ENCODE measurements at places on chromosomes 3 and 15.

- DNase-seq = peak; percentile 68
These were observed 185.7 kb upstream of the THRB start for GRCh38 chr3:24680214-24680967.

- no peak for DNase-seq
These were observed 603.7 kb upstream of the CFAP20DC start for GRCh38 chr3:59653405-59654122.

GRCh38 chr3:173045770-173046382 lies 95.2 kb downstream of the SPATA16 start:
- peak; percentile 44 for DNase-seq

- DNase-seq = no peak
These were observed 578.8 kb downstream of the ROBO2 start for GRCh38 chr3:77618686-77619085.

GRCh38 chr15:78207641-78208340 lies 26.6 kb downstream of the ACSBG1 start:
- DNase-seq = no peak

DNA sequence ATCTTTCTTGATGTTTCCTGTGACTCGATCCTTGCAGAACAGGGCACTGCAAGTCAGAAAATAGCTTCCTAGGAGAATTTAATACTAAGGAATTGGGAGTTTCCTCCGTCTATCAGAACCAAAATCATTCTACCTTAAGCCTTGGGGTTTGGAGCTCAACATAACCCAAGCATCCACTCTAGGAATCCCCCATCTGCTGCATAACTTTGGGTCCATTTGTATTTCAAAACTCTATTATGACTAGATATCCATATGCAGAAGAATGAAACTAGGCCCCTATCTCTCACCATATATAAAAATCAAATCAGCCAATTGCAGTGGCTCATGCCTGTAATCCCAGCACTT lies 61.7 kb upstream of the AKAP13 start:
- DNase-seq = no peak

DNA sequence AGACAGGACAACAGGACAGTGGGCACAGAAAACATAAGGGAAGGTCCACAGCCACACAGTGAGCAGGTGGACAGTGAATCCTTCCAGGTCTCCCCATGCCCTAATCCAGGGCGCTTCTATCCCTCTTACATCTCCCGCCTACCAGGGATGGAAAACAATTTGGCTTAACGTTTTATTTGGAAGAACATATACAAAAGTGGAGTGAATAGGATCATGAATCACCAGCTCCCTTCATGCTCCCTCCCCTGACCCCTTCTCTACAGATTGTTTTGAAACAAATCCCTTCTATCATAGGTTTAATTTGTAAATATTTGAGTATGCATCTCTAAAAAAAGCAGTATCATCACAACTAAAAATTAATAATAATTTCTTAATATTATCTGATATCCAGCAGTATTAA lies 52.5 kb downstream of the CLDN11 start:
- no peak for DNase-seq

GRCh38 chr3:137013951-137014688 lies 56.3 kb downstream of the IL20RB start:
- peak; percentile 94 for DNase-seq

GRCh38 chr3:4426782-4427344 lies 40.2 kb downstream of the SUMF1 start:
- DNase-seq = peak; percentile 72

DNA sequence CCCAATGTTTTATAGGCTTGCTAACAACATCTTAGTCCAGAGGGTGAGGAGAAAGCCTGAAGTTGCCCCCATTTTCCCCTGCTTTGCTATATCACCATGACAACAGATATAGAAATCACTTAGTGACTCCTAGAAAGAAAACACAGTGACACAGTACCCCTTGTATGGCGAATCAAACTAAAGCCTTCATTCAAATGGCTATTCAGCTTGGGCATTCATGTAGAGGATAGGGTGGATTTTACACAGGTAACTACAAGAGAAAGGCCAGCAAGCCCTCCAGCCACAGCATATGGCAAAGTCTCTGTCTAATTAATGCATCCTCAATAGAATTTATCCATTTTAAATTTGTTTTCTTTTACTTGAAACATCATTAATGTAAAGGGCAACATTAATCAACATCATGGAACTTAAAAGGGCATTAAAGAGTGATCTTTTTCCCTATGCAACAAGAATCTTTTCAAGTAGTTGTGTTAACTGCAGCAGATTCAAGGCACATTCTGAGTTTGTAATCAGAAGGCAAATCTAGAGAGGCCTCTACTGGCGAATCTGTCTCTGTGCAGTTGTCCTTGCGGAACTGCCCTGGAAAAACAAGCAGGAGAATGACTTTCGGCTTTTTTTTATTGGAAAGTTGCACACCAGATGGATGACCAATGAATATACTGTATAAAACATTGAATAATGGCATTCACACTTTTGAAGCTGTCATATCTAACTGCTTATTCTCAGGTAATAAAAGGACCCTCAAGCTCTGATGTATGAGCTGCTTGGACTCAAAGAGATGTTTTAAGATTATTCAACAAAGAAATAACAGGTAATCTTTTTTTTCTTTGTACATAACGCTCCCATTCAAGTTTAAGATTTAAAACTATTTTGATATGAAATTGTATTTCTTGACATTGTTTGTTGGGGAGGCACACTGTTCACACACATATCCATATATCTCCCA lies 621.7 kb upstream of the AGTR1 start:
- DNase-seq = peak; percentile 82

DNA sequence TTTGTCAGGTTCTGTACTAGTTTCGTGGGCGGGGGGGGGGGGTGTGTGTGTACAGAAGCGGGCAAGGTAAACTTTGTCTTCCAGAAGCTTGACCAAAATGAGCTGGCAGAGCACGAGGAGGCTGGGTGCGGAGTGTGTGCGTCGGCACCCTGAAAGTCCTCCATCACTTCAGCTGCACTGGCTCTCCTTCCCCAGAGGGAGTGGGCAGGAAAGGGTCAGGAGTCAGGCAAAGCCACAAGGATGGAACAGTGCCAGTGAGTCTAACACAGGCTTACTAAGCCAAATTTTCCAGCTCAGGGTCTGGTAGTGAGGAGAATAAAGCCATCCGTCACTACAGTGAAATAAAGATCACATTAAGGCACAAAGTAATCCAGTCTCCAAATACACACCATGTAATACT lies 11.9 kb upstream of the SH3GL3 start:
- no peak for DNase-seq

DNA sequence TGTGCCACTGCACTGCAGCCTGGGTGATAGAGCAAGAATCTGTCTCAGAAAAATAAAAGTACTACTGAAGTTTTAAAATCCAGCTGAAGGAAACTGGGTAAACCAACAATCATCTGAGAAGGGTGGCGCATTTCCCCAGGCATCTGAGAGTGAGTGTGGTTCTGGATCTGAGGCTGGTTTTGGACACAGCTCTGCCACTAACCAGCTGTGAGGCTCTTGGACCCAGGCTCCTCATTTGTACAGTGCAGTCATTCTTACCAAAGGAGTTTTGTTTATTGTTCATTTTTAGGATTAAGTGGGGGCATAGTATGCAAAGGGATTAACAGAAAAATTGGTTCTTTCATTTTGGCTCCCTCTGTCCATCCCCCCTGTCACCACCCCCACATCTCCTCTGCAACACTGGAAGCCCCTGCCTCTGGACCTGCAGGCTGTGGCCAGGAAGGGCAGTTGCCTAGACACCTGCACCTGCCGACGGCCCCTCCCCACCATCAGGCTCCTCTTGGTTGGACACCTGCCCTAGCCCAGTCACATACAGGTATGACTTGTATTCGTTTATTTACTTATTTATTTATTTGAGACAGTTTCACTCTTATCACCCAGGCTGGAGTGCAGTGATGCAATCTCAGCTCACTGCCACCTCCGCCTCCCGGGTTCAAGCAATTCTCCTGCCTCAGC lies 8.8 kb downstream of the NUP210 start:
- DNase-seq = no peak

GRCh38 chr15:85580879-85581278 lies 200.5 kb downstream of the AKAP13 start:
- peak; percentile 65 for DNase-seq

- DNase-seq = no peak
These were observed 5.7 kb downstream of the ATP13A3 start for GRCh38 chr3:194481103-194481502.

- peak; percentile 48 for DNase-seq
These were observed 205.5 kb downstream of the STAG1 start for GRCh38 chr3:136546720-136547119.

GRCh38 chr3:158086361-158086760 lies 19.9 kb downstream of the SHOX2 start:
- no peak for DNase-seq

DNA sequence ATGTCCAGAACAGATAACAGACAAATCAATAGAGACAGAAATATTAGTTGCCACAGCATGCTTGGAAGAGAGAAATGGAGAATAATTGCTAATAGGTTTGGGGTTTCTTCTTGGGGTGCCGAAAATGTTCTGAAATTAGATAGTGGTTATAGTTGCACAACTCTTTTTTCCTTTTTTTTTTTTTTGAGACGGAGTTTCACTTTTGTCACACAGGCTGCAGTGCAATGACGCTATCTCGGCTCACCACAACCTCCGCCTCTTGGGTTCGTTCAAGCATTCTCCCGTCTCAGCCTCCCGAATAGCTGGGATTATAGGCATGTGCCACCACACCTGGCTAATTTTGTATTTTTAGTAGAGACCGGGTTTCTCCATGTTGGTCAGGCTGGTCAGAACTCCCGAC lies 163.3 kb downstream of the PLCH1 start:
- no peak for DNase-seq

DNA sequence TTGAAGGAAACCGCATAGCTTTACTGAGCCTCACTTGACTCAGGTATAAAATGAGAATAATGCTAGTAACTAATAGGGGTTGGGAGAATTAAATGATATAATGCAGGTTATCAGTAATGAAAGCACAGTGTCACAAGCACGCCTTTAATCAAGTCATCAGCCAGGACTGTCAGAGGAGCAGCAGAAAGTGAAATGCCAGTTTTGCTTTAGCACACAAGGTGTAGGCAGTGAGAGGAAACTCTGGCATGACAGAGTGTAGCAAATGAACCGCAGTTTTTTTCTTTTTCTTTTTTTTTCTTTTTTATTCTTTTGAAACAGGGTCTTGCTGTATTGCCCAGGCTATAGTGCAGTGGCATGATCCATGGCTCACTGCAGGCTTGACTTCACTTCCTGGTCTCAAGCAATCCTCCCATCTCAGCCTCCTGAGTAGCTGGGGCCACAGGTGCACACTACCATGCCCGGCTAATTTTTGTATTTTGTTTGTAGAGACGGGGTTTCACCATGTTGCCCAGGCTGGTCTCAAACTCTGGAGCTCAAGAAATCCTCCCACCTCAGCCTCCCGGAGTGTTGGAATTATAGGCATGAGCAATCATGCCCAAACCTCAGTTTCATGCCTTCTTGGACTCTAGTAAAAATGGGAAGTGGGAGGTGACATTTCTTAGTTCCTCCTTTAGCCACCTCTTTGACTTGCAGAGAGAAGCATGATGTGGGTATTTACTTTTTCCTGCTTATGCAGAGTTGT lies 9.7 kb upstream of the SCAANT1 start:
- DNase-seq = no peak

DNA sequence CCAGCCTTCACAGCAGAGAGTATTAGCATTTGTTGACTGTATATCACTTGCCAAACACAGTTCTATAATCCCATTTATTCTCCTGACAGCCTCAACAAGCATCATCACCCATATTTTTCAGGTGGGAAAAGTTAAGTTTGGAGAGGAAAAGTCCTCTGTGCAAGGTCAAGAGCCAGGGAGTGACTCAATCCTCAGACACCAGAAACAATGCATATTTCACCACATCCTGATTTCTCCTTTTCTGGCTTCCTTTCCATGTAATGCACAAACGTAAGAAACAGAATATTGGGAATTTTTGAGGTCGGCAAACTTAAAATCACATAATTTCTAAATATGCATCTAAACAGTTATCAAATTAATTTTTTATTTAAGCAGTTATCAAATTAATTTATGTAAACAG lies 116.0 kb upstream of the GADL1 start:
- peak; percentile 84 for DNase-seq

GRCh38 chr3:126389112-126389793 lies 5.5 kb upstream of the CFAP100 start:
- DNase-seq = peak; percentile 90

- no peak for DNase-seq
These were observed 302.0 kb downstream of the EDEM1 start for GRCh38 chr3:5489536-5489935.

All from dermis blood vessel endothelial cell (primary cell).